Heart left ventricle (tissue), 16 donors: ENCODE measurements at places on chromosomes 12 and 14.

- no peak for DNase-seq
Measured at GRCh38 chr12:117466677-117467362, 105.4 kb upstream of the NOS1 start.

DNA sequence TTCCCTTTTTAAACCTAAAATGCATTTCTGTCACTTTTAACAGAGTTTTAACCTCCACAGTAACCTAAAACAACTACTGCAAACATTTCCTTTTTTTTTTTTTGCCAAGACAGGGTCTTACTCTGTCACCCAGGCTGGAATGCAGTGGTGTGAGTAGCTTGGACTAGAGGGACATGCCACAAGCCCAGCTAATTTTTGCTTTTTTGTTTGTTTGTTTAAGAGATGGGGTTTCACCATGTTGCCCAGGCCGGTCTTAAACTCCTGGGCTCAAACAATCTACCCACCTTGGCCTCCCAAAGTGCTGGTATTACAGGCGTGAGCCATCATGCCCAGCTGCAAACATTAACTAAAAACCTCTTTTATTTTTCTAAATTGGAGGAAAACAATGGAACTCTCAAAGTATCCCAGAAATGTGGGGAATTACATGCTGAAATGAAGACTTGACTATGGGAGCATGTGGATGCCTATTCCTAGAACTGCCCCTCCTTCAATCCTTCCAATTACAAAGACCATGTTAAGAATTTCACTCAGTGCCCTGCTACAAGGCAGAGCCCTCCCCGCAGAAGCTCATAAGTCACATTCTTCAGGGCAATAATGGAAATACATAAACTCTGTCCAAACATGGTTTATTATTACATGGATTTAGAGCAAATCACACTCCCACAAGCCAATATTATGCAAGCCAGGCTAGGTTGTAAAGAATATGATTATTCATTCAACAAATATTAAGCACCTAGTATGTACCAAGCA is 66.9 kb downstream of the C12orf56 start:
- no peak for DNase-seq

- DNase-seq = no peak
Measured at GRCh38 chr12:94982456-94982855, 21.0 kb downstream of the NDUFA12 start.

DNA sequence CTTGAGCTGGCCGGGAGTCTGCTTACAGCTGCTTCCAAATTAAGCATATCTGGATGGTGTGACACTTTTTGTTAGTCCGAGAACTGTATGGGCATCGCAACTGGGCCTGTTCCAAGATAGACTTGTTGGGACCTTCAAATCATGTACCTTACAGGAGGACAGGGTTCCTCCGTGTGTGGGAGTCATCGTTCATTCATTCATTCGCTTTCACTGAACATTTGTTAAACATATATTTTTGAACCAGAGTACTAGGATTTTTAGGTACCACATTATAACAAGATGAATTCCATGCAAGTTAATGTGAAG is 387 bp upstream of the IPO8 start:
- DNase-seq = no peak

GRCh38 chr12:39622306-39622705 is 2.7 kb upstream of the ABCD2 start:
- no peak for DNase-seq

GRCh38 chr12:128978067-128978466 is 124.8 kb downstream of the GLT1D1 start:
- DNase-seq = no peak

- DNase-seq = no peak
Measured at GRCh38 chr12:76590131-76590530, 30.6 kb upstream of the OSBPL8 start.

DNA sequence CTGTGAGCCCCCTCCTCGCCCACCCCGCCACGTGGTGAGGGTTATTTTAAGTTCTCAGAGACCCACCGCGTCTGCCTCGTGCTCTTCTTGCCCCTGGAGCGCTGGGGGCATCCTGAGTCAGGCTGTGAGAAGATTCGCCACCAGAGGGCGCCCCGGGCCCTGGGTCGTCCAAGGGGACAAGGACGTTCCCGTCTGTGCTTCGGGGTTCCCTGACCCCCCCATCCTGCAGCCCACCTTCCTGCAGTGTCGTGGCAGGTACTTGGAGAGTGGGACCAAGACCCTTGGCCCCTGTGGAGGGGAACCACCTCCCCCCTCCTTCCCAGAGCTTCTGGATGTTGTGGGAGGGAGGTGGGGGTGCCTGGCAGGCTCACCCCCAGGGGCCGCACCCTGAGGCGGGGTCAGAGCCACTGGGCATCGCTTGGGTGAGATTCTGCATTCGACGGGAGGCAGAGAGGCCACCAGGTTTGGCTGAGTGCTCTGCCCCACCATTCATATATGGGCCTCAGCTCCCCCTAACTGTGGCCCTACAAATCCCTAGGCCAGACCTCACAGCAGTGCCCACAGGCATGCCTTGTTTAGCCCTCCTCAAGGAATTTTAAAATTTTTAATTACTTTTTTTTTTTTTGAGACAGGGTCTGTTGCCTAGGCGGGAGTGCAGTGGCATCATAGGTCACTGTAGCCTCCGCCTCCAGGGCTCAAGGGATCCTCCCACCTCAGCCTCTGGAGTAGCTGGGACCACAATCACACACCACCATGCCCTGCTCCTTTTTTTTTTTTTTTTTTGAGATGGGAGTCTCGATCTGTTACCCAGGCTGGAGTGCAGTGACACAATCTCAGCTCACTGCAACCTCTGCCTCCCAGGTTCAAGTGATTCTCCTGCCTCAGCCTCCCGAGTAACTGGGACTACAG is 17.0 kb downstream of the RHOF start:
- peak; percentile 92 for DNase-seq

DNA sequence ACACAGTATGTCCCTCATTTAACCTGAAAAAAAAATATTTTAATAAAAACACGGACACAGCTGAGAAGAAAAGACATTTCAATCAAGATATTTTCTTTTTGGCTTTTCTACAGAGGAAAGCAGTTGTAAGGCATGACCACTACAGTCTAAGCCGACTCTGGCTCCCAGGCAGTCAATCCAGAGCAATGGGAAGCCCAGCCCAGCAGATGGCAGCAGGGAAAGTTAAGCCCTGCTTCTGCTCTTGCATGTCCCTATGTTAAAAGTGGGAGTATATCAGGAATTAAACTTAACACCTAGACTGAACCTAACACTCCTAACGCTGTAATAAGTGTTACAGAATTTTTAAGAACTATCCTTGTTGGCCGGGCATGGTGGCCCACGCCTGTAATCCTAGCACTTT is 19.5 kb upstream of the HAL start:
- DNase-seq = no peak

GRCh38 chr14:56244138-56244789 is 126.1 kb downstream of the PELI2 start:
- DNase-seq = no peak

GRCh38 chr12:29682088-29682487 is 101.7 kb downstream of the TMTC1 start:
- no peak for DNase-seq

- no peak for DNase-seq
Measured at GRCh38 chr12:9340422-9341259, 132.4 kb upstream of the PZP start.

- no peak for DNase-seq
Measured at GRCh38 chr12:104740668-104741067, 217.4 kb downstream of the SLC41A2 start.

GRCh38 chr12:67419810-67420209 is 150.7 kb downstream of the CAND1 start:
- no peak for DNase-seq

- DNase-seq = peak; percentile 66
Measured at GRCh38 chr12:92363295-92364146, 217.9 kb upstream of the BTG1 start.
